ENCODE measurements at places on chromosomes 1 and 21.

DNA sequence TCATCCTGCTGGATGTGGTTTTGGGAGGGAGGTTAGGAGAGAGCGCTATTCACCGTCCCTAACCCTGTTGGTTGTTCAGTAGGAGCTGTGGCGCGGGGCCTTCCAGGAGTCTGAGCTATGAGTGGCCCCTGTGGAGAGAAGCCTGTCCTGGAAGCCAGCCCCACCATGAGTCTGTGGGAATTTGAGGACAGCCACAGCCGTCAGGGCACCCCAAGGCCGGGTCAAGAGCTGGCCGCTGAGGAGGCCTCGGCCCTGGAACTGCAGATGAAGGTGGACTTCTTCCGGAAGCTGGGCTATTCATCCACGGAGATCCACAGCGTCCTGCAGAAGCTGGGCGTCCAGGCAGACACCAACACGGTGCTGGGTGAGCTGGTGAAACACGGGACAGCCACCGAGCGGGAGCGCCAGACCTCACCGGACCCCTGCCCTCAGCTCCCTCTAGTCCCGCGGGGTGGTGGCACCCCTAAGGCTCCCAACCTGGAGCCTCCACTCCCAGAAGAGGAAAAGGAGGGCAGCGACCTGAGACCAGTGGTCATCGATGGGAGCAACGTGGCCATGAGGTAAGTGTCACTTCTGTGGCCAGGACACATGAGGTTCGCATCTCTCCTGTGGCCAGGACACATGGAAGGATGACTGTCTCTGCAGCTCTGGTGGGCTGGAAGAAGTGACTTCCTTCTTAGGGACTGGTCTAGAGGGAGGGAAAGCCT, 1.2 kb downstream of the ZC3H12A start:
- peak; percentile 82 for DNase-seq

- DNase-seq: no peak
These were observed 115.7 kb downstream of the AKT3 start for GRCh38 chr1:243734308-243734695.

DNA sequence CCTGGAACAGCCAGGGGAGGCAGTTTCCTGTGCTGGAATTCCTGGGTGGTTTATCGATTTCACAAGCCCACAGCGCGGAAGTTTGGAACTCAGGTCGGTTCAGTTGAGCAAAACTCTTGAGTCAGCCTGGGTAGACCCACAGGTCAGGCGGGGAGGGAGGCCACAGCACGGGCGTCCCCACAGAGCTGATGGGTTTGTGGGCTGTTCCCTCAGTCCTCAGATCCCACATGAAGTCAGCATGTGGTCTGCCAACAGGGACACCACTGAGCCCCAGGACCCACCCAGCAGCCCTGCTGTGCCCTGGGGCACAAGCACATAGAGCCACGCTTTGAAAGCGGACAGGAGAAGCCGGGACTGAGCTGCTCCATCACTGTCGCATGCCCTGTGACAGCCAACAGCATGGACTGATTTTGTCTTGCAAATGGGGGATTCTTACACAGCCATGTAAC, 17.4 kb downstream of the BMP8A start:
- no peak for DNase-seq

- no peak for DNase-seq
These were observed 44.5 kb upstream of the SMYD2 start for GRCh38 chr1:214236477-214236876.

DNA sequence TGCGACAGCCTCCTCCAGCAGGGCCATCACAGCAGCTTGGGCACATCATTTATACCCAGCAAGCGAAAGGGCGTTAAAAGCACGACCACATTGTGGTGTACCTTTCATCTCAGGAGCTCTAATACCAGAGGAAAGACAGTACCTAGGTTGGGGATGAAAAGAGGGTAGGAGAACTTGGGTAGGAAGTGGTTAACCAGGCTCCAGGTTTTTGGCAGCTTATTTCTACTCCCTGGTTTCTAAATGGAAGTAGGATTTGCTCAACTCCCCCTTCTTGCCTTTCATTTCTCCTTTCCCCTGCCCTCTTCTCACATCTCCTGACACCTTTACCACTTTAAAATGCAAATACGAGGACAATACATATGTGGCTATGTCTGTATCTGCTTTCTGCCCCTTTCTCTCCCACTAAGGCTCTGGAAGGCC, 30.2 kb downstream of the FAM177B start:
- no peak for DNase-seq

- no peak for DNase-seq
These were observed 3.2 kb upstream of the GUK1 start for GRCh38 chr1:228136901-228137300.

DNA sequence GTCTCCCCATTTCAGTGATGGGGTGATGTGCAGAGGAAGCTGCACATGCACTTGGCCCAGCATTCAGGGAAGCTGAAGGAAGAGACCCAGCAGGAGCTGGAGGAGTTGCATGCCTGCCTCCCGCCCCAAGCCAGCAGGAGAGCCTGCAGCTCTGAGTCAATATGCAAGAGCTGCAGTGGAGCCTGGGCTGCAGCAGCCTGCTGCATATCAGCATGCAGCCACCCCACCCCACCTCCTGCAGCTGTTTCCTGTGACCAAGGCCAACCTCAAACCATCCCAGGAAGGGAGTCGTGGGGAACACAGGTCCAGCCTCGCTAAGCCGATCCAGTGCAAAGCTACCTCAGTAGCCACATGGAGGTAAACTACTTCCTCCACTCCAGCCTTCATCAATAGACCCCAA, 18.9 kb downstream of the AGT start:
- DNase-seq: no peak

DNA sequence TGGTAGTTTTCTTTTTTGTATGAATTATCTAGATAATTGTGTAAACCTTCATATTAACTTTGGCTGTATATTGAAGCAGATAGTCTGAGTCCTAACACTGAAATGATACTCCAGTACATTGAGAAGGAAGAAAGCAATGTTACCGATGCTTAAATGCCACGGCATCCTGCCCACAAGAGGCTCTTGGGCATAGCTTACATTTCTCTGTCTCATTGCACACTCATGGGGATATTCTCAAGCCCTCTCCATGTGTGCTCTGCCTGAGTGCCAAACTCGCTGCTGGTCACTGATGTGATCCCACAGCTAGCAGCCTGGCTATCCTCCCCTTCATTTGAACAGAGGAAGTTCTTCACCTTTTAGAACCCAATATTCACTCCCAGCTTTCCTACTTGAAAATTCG, 179.4 kb downstream of the TGFB2 start:
- no peak for DNase-seq

DNA sequence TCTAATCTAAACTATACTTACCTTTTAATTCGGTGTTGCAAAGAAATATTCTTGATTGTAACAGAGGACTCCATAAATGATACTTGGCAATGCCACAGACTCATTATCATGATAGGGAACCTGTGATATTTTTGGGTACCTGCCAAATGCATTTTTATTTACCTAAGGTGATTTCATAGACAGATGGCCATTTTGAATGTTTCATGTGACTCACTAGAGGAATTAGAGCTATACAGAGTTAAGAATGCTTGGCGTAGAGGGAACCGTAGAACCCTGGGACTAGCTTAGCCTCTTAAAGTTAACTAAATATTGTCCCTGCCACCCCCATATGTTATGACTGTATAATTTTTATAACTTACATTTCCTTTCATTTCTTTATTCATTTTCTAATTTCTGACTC, 136.1 kb downstream of the DISP1 start:
- no peak for DNase-seq

DNA sequence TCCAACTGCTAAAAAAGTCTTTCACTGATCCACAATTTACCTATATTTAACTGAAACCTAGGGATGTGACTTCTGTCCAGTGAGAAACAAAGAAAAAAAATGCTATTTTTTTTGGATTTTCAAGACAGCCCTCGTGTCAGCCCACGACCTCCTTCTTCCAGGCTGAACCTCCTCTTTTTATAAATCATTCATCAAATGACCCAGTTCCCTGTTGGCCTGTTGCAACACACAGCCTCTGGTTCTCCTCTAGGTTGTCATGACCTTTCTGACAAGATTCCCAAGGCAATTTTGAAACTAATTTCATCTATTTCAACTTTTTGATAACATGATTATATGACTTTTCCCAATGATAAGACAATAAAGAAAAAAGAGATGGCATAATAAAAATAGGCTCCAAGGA, 74.6 kb downstream of the PGBD5 start:
- no peak for DNase-seq

DNA sequence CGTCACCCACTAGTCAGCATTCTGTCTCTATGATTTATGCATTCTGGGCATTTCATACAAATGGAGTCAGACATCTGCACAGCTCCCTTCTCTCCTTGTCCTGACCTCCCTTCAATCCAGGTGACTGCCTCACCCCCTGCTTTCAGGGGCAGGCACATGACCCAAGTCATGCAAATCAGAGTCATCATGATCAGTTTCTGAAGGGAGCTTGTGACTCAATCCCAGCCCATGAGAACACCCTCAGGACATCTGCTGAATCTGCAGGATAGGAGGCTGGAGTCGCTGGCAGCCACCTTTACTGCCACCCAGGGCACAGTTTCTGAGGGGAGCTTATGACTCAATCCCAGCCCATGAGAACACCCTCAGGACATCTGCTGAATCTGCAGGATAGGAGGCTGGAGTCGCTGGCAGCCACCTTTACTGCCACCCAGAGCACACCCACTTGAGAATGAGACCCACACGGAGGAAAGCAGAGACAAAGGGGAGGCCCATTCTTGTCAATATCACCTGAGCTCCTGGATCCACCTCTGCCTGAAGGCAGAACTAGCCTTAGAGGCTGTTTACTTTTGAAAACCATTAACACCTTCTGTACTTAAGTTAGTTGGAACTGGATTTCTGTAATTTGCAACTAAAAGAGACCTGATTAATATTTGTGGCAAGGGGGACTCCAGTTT, 62.3 kb upstream of the SLC25A33 start:
- no peak for DNase-seq

GRCh38 chr1:71774705-71775104, 507.6 kb downstream of the NEGR1 start:
- DNase-seq: no peak

GRCh38 chr1:169882039-169882511, 11.6 kb downstream of the SCYL3 start:
- no peak for DNase-seq

GRCh38 chr21:29465546-29465945, 166.8 kb downstream of the BACH1 start:
- DNase-seq: no peak

DNA sequence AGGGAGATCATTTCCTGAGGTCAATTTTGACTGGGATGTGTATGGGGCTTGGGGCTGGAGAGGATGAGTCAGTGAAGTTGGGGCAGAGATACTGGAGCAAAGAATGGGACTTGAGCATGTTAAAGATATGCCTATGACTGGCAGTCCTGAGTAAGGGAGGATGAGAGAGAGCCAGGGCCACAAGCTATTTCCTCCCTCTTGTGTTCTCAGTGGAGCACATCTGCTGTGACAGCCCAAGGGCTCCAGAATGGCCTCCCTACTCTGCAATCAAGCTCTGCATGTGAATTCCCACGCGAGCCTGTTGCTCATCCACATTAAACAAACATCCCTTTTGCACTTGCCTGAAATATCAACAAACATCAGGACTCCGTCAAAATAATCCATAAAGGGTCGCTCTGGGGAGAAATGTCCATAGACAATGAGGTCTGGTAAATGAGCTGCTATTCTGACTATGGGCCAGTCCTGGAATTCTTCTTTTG, 9.2 kb downstream of the ADCY10 start:
- no peak for DNase-seq

- DNase-seq: no peak
These were observed 15.6 kb upstream of the ZMYM6 start for GRCh38 chr1:35047188-35047858.

DNA sequence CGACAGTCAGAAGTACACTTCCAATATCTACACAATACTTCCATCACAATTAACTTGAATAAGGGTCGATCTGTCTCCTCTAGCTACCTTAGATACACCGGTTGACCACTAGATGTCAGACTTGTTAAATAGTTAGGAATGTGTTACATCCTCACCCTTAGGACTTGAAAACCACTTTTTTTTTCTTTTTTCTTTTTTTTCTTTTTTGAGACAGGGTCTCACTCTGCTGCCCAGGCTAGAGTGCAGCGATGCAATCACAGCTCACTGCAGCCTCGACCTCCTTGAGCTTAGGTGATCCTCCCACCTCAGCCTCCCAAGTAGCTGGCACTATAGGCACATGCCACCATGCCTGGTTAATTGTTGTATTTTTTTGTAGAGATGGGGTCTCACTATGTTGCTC, 120.4 kb upstream of the GREM2 start:
- no peak for DNase-seq

- DNase-seq: no peak
These were observed at the start of gene PTGFR for GRCh38 chr1:78490861-78491450. PTGFR (plus strand) TSS chr1:78490974; CDS start chr1:78492744, 1,770 bp downstream.

DNA sequence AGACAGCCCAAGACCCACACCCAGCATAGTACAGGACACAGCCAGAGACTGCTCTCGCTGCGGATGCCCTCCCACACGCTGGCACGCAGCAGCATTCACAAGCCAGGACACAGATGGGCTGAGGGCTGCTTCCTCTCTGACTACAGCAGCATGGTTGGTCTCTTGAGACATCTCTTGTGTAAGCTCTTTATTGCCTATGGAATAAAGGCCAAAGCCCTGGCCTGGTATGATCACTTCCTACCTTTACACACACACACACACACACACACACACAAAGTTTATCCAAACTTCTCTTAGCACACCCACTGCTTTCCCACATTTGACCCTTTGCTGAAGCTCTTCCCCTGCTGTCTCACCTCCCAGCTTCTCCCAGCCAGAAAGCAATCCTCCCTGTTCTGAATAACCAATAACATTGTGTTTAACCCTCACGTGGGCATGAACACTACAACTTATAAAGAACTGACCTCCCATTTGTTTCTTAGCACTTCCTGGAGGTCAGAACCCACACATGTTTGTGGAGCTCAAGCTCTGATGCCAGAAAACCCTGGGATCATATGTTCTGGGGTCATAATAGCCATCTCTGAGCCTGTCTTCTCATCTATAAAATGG, 1.2 kb upstream of the LUZP1 start:
- no peak for DNase-seq

GRCh38 chr1:218694636-218695035, 349.5 kb downstream of the TGFB2 start:
- DNase-seq: no peak

GRCh38 chr1:36533897-36534296, 51.2 kb upstream of the CSF3R start:
- peak; percentile 43 for DNase-seq

GRCh38 chr1:156833603-156834002, 17.0 kb upstream of the SH2D2A start:
- DNase-seq: no peak

GRCh38 chr21:46457801-46458314, 833 bp upstream of the DIP2A start:
- peak; percentile 89 for DNase-seq

DNA sequence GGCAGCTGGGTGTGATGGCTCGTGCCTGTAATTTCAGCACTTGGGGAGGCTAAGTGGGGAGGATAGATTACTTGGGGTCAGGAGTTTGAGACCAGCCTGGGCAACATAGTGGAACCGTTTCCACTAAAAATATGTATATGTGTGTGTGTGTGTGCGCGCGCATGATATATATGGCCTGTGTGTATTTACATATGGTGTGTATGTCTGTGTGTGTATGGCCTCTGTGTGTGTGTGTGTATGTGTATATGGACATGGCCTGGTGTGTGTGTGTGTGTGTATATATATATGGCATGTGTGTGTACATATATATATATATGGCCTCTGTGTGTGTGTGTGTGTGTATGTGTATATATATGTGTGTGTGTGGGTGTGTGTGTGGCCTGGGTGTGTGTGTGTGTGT, 16.0 kb upstream of the SLC2A7 start:
- DNase-seq: no peak

- no peak for DNase-seq
These were observed 357.5 kb upstream of the RUNX1 start for GRCh38 chr21:35406635-35407034.

Data from mesenteric fat pad (tissue), 1 donor.